T-cell (primary cell): ENCODE measurements at places on chromosomes 7 and 10. TPM values are rescaled to one million over a fixed set of nuclear protein-coding genes. Genes with fewer than 3 reads are reported as not detected.

- no peak for DNase-seq
These were observed 270.5 kb upstream of the NFE2L3 start for GRCh38 chr7:25881317-25882037.

The PAPSS2 gene
- total RNA-seq: 0.35 TPM

The ITIH2 gene
- not detected for total RNA-seq

The C10orf53 gene
- not detected for total RNA-seq

The TBXAS1 gene
- total RNA-seq: 14.2 TPM

DNA sequence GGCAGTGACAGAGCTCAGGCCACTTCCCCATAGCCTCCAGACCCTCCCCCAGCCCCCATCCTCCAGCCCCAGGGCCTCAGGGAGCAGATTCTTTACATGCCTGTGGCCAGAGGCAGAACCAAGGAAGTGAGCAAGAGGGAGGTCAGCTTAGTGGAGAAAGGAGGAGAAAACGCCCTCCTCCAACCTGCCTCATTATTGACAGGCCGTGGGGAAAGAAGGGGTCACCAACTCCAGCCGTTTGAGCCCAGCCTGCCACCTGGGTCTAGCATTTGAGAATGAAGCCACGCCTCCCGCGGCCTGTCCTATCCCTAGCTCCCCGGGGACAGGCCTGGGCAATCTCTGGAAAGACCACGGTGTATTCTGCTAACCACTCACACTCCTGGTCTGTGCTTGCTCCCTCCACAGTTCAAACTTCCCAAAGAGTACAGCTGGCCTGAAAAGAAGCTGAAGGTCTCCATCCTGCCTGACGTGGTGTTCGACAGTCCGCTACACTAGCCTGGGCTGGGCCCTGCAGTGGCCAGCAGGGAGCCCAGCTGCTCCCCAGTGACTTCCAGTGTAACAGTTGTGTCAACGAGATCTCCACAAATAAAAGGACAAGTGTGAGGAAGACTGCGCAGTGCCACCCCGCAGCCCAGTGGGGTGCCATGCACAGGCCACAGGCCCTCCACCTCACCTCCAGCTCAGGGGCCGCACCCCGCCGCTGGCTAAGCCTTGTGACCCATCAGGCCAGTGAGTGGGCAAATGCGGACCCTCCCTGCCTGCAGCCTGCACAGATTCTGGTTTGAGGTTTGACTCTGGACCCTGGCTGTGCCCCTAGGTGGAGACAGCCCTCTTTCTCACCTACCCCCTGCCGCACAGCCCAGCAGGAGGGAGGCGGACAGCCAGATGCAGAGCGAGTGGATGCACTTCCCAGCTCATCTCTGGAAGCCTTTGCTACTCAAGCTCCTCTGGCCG is 14.3 kb upstream of the TRIM8 start:
- no peak for DNase-seq

- no peak for DNase-seq
These were observed 236.4 kb downstream of the WDR37 start for GRCh38 chr10:1292611-1293031.

The ACTL6B gene
- not detected for total RNA-seq

DNA sequence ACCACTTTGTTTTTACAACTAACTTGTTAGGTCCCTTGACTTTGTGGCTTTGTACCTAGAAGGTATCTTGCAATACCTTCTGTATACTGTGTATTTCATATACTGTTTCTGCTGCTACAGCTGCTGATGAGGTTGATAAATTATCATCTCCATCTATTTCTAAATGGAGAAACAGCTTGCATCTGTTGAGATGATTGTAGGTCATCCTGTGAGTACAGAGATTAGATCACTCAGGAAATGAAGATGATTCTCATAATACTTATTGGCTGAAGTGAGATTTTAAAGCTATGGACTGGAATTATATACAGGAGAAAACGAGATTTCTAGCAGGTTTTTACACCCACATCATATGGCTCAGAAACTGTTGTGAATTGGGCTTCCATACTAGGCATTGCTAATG is 280.5 kb downstream of the KCND2 start:
- no peak for DNase-seq

GRCh38 chr7:44912775-44913347 is 27.5 kb upstream of the PURB start:
- no peak for DNase-seq

DNA sequence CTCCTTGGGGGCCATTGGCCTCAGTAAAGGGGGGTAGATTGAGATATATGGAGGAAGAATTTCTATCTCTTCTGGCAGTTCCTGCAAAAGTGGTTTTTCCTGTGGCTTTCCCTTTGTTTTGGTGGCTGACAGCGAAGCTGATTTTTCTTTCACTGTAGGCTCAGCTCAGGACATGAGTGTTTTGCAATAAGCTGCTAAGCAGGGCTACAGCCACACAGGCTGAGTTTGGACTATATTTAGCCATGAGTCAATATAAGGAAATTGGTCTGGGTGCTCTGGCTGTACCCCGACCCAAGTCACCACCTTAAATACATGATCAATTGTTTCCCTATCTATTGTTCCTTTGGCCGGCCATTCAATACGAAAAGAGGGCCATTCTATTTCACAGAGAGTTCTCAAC is 212.7 kb upstream of the KCND2 start:
- no peak for DNase-seq

GRCh38 chr10:110522365-110522988 is 24.8 kb downstream of the DUSP5 start:
- DNase-seq: no peak

The DPP6 gene
- not detected for total RNA-seq

DNA sequence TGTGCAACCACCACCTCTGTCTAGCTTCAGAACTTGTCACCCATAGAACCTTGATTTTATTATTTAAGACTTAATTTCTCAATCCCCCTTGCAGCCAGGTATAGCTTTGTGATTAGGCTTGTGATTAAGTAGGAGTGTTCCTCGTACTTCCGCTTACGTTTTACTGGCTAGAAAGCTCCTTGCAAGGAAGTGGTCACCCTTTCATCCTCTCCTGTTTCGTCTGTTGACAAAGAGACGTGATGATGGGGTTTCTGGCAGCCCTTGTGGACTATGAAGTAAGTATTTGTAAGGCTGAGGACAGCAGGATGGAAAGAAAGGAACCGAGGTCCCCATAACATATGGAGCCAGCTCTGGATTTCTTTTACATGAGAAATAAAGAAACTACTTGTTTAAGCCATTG is 86.5 kb upstream of the KDM7A start:
- DNase-seq: peak; percentile 29

- no peak for DNase-seq
These were observed 9.5 kb downstream of the GPR146 start for GRCh38 chr7:1053816-1054370.

GRCh38 chr10:13231190-13231589 is 3.0 kb downstream of the UCMA start:
- no peak for DNase-seq

- no peak for DNase-seq
These were observed 60.0 kb downstream of the VSTM4 start for GRCh38 chr10:49055221-49055849.

DNA sequence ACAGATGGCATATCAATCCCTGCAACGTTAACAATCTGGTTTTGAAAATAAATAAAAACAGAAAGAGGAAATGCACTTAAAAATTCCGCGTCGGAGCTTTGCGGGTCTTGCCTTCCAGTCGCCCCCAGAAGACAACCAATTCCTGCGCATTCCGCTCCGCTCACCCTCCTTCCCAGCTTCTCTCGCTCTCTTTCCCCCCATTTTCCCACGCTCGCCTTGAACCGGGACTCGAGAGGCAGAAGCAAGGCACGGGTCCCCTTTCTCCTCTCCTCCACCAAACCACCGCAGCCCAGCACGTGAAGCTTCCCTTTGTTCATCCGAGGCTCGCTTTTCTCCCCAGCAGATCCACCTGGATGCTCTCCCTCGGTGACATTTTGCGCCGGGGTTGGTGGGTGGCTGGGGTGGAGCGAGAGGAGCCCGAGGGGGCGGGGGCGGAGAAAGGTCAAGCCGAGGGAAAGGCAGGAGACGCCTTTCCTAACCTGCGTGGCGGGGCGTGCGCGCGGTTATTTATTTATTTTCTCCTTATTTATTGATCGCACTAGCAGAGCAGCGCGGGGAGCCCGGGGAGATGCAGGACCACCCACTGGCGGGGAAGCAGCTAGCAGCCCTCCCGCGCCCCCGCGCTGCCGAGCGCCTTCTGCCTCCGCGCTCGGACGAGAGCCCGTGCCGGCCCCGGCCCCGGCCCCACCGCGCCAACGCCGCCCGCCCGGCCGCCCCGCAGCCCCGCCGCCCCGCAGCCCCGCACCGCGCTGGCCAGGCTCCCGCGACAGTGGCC is at the start of gene KCND2:
Gene KCND2, plus strand, starts transcription at position 475 of the 775 bp plus-strand sequence.
- no peak for DNase-seq

The MYL7 gene
- not detected for total RNA-seq

The PNLIPRP1 gene
- not detected for total RNA-seq

- no peak for DNase-seq
These were observed 176.7 kb upstream of the LRRN3 start for GRCh38 chr7:110914263-110914662.

The SLC37A3 gene
- 47.5 TPM for total RNA-seq

DNA sequence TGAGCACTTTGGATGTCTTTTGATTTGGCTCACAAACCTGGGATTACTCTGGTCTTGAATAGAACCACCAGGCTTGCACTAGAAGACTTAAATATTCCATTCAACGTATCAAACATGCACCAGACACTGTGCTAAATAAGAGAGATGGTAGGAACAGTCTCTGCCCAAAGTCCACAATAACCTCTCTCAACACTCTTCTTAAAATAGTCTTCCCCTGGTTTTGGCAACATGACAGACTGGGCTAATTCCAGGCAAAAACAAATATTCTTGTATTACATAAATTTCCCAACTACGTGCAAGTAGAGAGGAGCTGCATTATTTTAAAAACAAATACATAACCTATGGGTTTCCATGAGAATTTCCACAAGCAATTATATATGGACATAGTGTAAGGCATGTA is 64.8 kb upstream of the PAPSS2 start:
- DNase-seq: no peak

GRCh38 chr10:664301-664700 is 25.2 kb downstream of the DIP2C start:
- DNase-seq: no peak

The AHR gene
- total RNA-seq: 76.4 TPM

DNA sequence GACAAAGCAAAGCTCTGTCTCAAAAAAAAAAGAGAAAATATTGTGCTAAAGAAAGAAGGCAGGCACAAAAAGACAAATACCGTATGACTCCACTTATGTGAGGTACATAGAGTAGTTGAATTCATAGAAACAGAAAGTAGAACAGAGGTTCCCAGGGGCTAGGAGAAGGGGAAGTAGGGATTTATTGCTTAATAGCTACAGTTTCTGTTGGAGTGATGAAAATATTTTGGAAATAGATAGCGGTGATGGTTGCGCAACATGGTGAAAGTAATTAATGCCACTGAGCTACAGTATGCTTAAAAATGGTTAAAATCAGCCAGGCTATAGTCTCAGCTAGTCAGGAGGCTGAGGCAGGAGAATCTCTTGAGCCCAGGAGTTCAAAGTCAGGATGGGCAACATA is 18.5 kb upstream of the NPFFR1 start:
- no peak for DNase-seq

The OR2A7 gene
- 3.6 TPM for total RNA-seq

DNA sequence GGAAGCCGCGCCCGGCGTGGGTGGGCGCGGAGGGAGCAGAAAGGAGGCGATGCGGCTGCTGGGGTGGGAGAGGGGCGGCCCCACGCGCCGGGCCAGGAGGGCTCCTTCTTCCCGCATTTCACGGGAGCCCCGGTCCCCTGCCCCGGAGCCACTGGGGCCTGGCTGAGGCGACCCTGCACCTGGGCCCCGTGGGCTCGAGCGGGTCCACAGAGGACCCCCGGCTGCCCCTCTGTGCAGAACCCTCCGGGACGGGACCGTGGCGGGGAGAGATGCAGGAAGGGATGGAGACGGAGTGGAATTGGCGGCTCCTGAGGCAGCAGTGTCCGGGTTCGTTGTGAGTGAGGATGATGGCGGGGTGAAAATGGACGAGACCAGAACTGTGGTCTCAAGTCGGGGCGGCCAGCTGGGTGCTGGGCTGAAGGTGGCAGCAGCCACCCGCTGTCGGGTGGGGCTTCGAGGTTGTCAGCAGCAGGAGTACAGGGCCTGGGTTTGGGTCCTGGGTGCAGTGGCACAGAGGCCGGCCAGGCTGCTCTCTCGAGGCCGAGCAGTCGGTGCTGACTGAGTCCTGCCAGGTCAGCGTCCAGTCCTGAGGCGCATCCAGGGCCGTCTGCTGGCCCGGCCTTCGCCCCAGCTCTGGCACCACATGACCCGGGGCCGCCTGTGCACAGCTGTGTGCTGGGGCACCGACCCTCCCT is 80.4 kb downstream of the VIPR2 start:
- DNase-seq: no peak

DNA sequence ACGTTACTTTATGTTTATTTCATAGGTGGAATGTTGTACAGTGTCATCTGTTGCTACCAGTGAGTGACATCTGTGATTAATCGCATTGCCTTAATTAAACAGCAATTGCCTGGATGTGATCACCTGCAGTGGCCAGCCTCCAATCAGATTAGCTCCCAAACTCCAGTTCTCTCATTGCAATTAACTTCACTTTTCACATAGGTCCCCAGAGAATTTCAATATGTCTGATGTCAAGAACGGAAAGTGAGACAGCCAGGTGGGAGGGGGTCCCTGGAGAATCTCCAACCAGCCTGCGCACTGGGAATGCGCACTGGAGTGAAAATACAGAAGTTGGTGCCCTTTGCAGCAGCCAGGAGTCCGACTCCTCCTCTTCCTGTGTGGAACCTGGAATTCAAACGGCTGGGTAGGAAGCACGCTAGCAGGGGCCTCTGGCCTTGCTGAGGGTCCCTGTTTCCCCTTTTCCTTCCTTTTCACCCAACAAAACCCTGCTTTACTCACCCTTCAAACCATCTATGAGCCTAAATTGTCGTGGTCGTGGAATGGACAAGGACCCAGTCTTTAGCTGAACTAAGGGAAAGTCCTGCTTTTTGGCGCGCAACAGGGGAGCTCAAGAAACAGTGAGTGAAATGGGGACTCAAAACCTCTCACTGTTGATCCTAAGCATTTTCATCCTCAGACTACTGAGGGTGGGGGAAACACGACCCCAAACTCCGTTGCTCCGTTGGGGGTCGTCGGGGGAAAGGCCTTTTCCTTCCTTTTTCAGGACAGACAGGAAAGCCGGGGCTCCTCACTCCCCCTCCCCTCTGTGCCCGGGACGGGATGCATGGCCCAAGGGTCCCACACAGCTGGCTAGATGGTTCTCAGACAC is 1355.5 kb upstream of the LRRTM3 start:
- no peak for DNase-seq

DNA sequence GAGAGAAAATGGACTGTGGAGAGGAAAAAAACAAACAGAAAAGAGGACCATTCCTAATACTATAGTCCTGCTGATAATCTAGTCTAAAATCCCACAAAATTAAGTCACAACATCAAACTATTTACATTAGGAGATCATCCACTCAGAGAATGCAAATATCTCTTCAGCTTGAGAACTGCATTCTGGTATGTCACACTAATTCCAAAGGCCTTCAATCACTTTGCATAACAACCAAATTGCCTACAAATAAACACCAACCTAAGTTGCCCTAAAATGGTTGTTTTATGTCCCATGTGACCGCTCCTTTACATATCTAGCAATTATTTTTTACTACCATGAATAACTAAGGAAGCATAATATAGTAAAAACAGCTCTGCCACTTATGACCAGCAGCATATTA is 264.3 kb downstream of the CACNA2D1 start:
- no peak for DNase-seq

- DNase-seq: no peak
These were observed 499.7 kb upstream of the MKI67 start for GRCh38 chr10:128625926-128626325.

The SORCS3 gene
- total RNA-seq: not detected

The ST8SIA6 gene
- total RNA-seq: 0.95 TPM
